ENCODE measurements at places on chromosomes 2 and 18.

DNA sequence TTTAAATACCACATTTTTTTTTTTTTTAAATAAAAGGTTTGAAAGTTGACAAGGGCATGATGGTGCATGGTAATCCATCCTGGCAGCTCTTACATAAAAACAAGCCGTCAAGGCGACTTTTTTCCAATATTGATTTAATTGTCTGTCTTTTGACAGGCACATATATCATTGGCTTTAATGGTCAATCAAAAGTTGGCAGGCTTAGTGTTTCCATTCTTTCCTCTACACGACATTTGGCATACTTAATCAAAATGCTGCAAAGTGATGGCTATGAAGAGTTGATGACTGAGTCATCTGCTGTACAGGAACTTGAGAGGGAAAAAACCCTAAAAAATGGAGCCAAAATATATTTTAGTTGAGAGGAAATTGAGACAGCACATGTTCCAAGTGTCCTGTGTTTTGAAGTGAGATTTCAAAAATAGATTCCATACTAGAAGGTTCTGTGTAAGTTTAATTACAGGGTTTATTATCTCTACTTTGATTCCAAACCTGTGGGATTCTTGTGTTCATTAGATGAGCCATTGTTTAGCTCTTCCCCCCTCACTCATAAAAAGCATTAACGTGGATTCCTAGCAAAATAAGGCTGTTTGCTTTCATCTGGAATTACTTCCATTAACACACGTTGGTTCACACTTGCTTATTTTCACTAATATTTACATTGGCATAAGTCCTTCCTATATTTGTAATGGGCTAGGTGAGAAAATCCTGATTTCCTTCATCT, 3.2 kb downstream of the TSHZ1 start:
- DNase-seq = no peak

DNA sequence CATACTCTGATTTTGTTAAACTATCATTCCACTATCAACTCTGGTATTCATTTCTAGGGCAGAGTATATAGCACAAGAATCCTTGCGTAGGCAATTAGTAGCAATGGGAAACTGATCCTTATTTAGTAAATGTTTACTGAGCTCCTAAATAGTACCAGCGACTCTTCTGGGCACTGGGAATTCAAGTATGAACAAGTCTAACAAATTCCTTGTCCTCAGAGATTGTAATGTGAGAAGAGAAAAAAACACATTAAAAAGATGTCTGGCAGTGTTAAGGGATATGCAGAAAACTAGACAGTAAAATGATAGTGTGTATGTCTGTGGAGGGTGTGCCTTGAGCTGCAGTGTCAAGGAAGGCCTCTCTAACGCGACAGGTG, 721 bp downstream of the METTL5 start:
- no peak for DNase-seq

DNA sequence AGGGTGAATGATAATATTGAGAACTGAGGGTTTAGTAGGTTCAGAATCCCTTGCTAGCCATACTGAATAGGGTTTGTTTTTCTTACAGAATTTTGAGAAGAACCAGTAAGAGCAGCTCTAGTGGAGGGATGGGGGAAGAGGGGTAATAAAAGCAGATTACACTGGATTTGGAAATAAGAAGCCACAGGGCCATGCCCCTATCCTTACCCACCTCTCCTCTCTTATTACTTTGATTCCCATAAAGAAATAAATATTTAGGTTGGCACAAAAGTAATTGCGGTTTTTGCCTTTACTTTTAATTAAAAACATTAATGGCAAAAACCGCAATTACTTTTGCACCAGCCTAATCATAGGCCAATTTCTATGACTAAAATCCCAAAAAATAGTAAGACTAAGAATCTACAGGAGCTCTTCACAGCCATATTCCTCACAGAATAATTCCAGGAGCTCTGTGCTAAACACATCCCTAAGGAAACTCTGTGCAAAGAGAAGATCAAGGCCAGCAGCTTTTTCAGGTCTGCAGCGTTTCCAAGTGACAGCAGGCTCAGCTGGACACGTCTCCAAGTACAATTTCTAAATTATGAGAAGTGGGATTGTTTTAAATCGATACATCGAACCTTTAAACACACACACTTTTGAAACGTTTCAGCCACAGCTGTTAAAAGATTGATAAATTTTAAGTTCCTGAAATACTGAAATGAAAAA, 58.4 kb upstream of the RTN4 start:
- DNase-seq = no peak

DNA sequence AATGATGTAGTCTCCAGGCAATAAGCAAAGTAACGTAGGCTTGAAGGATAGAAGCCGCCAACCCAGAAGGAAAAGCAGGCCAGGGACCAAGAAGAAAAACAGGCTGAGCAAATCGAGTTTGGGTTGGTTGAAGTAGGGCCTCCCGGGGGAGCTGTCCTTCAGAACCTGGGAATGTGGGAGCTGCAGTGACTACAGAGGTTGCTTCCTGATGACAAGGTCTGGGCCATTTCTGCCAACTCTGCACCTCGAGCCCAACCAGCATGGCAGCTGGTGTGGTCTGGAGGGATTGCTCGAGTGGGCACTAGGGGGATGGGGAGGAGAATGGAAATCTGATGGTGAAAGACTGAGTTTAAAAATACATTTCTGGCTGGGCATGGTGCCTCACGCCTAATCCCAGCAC, 14.1 kb downstream of the ACMSD start:
- no peak for DNase-seq

- DNase-seq = no peak
Measured at GRCh38 chr2:140650825-140651224, 1480.0 kb downstream of the LRP1B start.

GRCh38 chr18:13703899-13704298, 22.5 kb downstream of the FAM210A start:
- DNase-seq = no peak

GRCh38 chr2:95578539-95578938, 13.3 kb upstream of the TRIM43 start:
- DNase-seq = no peak

DNA sequence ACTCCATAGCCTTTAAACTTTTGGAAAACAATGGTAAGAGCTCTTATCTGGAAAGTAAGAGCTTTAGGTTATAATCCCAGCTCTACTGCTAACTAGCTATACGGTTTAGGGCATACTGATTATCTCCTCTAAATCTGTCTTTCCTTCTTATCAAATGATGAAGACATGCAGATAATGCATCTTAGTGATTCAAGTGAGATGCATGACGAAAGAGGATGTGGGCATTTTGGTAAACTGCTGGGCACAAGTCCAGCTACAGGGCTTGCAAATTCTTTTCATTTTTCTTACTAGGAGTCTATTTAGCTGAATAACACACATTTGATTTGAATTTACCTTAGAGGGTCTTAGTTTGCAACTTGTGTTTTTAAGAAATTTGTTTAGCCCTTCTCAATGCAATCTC, 1604.8 kb upstream of the ZEB2 start:
- no peak for DNase-seq

All from GF-D8 (cell line).